ENCODE measurements at places on chromosomes 4 and X.

DNA sequence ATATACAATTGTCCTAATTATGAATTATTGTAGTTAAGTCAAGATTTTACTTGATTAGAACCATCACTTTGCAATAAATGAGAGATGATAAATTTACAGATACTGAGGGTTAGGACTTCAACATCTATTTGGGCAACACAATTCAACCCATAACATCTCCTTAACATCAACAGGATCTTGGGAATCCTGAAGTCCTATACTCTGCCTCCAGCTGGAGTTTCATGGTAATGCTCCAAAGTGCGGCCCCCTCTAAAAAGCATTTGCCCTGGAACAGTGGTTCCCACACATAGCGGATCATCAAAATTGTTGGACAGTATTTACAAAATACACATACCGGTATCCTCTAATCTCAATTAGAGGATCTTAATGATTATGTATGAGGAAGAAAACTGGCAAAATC, 618.6 kb downstream of the CENPC start:
- DNase-seq, result no peak

DNA sequence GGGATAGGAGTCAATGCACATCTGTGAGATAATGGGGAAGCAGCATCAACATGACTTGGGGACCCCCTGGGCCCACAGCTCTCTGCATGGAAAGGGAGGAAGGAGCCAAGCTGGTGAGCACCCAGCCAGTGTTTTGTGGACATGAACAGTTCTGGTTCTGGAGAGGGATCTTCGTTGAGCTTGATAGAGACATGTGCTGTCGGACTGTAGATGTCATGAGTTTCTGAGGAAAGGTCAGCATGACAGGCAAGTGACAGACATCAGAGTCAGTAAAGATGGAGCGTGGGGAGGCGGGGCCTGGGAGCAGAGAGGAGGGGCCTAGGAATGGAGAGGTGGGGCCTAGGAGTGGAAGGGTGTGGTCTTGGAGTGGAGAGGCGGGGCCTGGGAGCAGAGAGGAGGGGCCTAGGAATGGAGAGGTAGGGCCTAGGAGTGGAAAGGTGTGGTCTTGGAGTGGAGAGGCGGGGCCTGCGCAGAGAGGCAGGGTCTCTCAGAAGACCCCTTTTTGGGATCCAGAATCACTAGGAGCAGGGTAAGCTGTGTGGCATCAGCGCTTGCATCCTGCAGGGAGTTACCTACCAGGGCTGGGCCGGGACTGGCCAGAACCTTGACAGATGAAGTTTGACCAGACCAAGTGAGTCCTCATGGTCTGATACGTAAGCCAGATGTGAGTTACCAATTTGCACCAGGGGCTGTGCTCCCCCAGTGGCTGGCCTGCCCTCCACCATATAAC, 33.7 kb downstream of the PIGG start:
- DNase-seq, result no peak

GRCh38 chr4:142348613-142349021, 497.5 kb downstream of the INPP4B start:
- no peak for DNase-seq

- DNase-seq, result no peak
These were observed 15.4 kb downstream of the NKX6-1 start for GRCh38 chr4:84483688-84484087.

GRCh38 chr4:83440148-83440814, 15.3 kb downstream of the HELQ start:
- DNase-seq, result no peak

GRCh38 chr4:148443512-148444295, 1.5 kb upstream of the NR3C2 start:
- peak; percentile 24 for DNase-seq

DNA sequence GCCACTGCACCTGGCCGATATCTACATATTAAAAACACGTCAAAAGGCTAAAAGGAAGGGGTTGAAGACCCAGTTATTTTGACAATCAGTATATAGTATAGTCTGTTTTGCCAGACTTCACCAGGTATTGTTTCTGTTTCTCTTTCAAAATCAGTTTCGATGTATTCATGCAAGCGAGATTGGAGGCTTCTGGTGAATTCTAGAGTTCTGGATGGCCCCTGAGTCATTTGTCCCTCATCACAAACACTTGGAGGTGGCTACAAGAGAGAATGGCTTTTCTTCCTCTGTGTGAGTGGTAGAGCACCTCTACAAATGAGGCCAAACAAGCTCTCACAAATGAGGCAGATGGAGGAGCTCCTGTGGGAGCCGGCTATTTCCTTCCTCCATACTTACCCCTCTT, 68.6 kb upstream of the ADGRG2 start:
- no peak for DNase-seq

- DNase-seq, result no peak
These were observed 20.6 kb downstream of the CAMK2D start for GRCh38 chr4:113740857-113741379.

DNA sequence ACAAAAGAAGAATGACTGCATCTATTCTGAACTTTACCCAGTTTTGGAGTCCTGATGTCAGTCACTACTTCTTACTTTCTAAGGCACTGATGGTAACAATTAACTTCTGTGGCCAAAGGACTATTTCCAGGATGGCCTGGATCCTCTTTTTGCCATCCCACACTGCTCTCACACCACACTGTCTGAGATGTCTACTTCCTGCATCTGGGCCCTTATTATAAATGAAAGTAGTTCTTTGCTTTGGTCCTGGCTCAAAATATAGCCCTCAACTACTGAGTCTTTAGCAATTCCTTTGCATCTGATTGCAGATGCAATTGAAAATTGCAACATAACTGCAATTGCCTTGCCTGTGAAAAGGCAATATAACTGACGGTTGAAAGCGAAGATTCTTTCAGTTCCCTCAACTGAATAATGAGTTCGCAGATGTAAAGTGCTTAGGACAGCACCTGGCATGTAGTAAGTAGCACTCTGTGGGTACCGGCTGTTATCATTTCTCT, 44.2 kb downstream of the COQ2 start:
- DNase-seq, result no peak

DNA sequence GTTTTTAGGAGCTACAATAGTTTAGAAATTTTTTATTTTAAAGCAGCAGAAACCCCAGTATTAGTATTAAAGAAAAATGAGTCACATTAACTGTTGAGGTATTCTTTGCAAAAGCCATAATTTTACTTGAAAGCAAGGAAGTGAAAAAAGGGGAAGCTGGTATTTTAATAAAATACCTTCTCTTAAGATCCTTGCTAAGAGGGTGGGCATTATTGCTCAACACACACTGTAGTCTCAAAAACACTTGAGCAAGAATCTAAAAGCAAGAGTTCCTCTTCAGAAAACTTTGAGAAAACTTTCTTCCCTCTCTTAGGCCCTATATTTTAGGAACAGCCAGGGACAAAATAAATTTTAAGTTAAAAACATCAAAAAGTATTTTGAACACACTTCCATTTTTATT, 259.4 kb upstream of the DIAPH2 start:
- DNase-seq, result no peak

- DNase-seq, result no peak
These were observed 152.3 kb downstream of the RAB28 start for GRCh38 chr4:13331827-13332226.

GRCh38 chr4:8776366-8776765, 95.3 kb downstream of the HMX1 start:
- DNase-seq, result no peak

- DNase-seq, result no peak
These were observed 21.2 kb upstream of the GLRA2 start for GRCh38 chrX:14508025-14508690.

GRCh38 chr4:111792632-111793031, 352.6 kb upstream of the FAM241A start:
- no peak for DNase-seq

GRCh38 chr4:20106921-20107320, 144.8 kb upstream of the SLIT2 start:
- no peak for DNase-seq

DNA sequence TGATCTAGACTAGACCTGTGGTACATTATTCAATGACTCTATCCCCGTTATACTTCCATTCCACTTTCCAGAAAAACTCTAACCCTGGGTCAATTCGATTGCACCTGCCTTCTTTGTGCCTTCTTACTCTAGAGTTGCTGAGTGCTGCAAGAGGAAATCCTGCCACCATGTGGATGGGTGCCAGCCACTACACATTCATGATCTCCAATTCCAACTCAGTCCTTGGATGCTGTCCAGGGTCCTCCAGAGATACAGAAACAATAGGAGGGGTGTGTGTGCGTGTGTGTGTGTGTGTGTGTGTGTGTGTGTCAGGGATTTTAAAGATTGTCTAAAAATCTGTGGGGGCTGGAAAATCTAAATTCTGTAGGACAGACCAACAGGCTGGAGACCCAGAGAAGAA, 42.9 kb upstream of the INTS6L start:
- DNase-seq, result no peak

- DNase-seq, result no peak
These were observed 27.6 kb downstream of the ADGRG2 start for GRCh38 chrX:19094654-19095053.

DNA sequence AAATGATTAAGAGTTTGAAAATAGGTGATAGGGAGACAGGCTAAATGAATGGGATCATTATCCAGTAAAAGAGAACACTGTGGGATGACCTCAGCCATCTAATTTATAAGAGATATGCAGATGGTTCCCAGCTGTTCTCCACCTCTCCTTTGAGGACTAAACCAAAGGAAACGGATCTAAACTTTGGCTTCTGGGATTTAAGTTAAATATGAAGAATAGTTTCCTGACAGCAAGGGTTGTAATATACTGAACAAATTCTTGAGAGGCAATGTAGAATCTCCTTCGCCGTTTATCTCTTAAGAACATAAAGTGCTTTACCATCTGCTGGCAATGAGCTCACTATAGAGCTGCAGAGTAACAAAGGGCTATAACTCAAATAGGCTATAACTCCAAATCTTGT, 35.4 kb upstream of the HPGDS start:
- no peak for DNase-seq

- no peak for DNase-seq
These were observed 321.6 kb downstream of the PPP3CA start for GRCh38 chr4:101025755-101026154.

DNA sequence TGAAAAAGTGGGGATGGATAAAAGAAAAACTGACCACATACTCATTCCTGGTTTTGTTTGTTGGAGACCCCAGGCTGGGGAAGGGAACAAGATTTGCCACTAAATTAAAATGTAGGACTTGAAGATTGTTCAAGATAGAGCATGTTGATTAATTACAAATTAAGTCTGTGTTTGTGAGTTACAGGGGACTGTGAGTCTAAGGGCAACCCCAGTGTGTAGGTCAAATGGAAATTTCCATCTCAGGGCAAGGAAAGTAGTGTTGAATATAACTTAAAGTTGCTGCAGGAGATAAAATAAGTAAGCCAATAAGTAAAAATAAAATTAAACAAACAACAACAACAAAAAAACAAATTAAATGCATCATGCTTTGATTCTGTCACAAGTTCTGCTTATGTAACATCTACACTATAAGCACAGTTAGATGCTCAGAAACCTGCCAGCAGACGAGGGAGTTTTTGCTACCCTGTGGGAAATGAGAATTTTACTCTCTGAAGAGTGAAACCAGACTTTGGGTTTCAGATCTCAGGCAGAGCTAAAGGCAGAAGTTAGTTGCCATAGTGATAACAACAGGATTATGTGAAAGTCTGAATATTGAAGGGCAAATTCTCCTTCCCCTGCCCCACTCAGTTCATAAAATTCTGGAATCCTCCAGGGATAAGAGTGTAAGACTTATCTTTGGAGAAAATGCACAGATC, 352.3 kb downstream of the GRXCR1 start:
- DNase-seq, result no peak

DNA sequence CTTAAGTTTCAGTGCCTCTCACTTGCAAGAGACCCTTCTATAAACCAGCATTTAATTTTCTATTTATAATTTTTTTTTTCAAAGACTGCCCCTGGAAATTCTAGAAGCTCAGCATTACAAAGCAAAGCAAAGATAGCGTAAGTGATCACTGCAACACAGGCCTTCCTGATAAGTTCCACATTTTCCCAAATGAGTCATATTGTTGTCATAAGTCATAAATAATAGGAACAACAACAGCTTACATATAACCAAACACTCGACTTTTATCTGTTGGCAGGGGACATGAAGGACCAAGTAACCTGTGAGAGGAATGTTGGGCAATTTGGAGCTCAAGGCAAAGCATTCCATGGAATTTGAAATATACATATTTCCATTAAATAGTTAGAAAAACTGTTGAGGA, 815.5 kb downstream of the DMD start:
- DNase-seq, result no peak

DNA sequence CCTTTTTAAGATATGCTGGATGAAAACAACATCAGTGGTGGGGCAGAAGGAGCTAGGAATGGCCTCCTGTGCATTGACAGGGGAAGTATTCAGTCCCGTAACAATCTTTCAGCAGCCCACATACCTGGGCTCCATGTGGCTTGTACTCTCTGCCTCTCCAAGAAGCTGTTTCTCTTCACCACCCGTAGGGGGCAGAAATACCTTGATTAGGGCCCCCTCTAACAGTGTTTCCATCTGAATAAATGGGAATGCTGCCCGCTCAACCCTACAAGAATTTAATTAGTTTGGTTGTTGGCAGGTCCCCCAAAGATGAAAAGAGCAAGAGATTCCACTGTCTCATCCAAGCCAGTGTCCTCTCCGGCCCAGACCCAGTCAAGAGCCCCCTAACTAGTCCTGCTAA, 155.2 kb downstream of the SMIM20 start:
- DNase-seq, result no peak

- DNase-seq, result no peak
These were observed 505.4 kb upstream of the FAM241A start for GRCh38 chr4:111639876-111640275.

- no peak for DNase-seq
These were observed 15.3 kb downstream of the RTL3 start for GRCh38 chrX:78643874-78644273.
